ENCODE measurements at places on chromosomes 4 and X. TPM values are rescaled to one million over a fixed set of nuclear protein-coding genes. Genes with fewer than 3 reads are reported as not detected.

GRCh38 chr4:81204571-81204970 lies 10.5 kb downstream of the PRKG2 start:
- DNase-seq: no peak

GRCh38 chr4:170652571-170652970 lies 562.8 kb upstream of the AADAT start:
- no peak for DNase-seq

GRCh38 chr4:98686043-98686707 lies 27.8 kb upstream of the TSPAN5 start:
- DNase-seq: no peak

CLRN2 gene
- 0.23 TPM for polyA plus RNA-seq

KLHL4 gene
- polyA plus RNA-seq: 6.5 TPM

VCX3A gene
- not detected for polyA plus RNA-seq

FGFBP1 gene
- not detected for polyA plus RNA-seq
